Activated CD4-positive, alpha-beta T cell treated with anti-CD3 and anti-CD28 coated beads, Interleukin-2, amount 50 U/mL, for 24 hours (primary cell): ENCODE measurements at places on chromosomes 2 and 18.
A peak's percentile ranks its signal among the peaks of the same experiment; 100 is the strongest.

GRCh38 chr2:223222397-223222796, 170.4 kb downstream of the KCNE4 start:
- DNase-seq = no peak

GRCh38 chr2:68824831-68825230, 46.4 kb downstream of the BMP10 start:
- no peak for DNase-seq

DNA sequence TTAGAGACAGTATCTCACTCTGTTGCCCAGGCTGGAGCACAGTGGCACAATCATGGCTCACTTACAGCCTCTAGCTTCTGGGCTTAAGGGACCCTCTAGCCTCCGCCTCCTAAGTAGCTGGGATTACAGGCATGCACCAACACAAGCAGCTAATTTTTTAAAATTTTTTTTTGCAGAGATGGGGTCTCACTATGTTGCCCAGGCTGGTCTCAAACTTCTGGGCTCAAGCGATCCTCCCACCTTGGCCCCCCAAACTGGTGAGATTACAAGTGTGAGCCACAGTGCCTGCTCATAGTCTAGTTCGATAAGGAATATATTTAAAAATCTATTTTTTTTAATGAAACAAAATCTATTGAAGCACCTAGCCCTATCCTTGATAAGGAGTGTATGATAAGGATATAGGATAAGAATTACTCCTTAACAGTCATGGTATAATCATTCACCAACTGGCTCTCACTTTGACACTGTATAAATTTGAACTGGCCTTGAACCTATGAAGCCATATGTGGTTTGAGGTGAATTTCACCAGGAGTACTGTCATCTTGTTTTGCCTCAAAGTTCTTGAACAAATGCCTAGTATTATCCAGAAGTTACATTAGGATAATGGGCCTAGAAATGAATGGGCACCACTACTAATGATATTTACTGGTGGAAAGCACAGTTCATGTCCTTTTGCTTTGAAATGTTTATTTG, 71.1 kb downstream of the EXOC6B start:
- no peak for DNase-seq

DNA sequence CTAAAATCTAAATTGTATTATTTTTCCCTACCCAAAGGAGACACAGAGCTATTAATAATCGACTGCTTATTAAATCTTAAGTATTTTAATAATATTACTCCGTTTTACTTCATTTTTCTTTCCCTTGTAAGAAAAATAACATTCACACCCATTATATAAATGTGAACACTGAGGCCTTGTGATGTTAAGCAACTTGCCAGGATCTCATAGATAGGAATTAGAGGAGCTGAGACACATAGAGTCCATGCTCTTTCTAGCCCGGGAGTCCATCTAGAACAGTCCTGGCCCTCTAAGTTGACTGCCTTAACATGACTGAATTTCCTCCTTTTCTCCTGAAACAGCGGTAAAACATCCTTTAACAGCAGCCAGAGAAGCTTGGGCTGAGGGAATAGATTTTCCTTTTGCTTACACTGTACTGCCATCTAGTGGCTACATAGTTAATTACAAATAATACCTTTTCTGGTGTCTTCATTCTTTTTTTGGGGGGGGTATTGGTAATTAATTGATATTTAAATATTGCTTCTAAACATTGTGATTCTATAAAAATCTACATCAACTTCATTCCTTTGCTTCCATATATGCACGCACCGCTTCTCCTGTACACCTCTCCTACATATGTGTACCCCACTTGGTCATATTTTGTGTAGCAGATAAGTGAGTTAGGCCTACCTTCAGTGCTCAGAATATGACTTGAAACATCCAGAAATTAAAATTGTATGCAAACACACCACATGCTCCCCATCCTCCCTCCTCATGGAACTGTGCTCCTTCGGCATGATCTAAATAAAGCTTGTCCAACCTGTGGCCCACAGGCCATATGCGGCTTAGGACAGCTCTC, 125.8 kb upstream of the HNMT start:
- peak; percentile 2 for DNase-seq

DNA sequence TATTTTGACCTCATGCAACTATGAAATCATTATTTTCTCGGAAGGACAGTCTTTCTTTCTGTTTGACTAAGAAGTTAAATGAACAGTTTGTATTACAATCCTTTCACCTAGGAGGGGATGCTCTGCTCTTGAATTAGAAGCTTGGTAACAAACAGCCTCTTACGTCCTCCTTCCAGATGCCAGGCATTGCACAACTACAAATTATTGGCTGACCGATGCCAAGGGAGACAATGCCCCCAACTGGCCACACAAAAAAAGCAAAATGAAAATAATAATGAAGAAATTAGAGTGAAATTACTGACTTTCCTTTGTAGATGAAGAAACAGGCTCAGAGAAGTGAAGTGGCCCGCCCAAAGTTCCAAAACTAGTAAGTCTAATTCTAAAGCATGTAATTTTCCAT, 177.9 kb downstream of the CYRIA start:
- DNase-seq = no peak

GRCh38 chr18:76932026-76932819, 109.9 kb downstream of the ZNF236 start:
- no peak for DNase-seq

GRCh38 chr18:44586782-44587524, 93.7 kb upstream of the SETBP1 start:
- no peak for DNase-seq

DNA sequence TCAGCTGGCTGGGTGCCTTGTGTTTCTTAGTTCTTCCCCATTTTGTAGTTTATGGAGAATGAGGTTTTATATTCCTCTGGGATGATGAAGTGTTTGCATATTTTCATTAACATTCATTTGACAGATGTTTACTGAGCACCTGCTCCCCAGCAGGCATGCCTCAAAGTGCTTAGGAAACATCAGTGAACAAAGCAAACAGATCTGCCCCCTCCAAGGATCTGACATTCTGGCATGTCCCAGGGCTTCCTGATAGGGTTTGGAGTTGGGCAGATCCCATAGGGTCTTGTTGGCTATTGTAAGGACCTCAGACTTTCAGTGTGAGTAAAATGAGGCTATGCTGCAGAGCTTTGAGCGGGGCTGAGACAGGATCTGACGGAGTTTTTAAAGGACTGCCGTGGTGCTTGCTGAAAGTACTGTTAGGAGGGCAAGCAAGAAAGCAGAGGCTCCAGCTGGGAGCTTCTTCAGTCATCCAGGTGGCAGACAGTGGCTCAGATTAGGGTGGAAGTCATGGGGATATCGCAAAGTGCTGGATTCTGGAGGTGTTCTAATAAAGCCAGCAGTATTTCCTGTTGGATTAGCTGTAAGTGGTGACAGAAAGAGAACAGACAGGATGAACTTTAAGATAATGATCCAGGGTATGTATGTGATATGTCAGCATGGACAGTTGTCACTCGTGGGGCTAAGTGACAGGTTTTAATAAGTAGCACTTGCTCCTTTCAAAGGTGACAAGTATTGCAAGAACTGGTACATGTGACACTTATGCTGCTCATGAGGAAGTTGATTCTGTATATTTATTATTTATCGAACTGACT, 11.3 kb upstream of the IAH1 start:
- no peak for DNase-seq
